ENCODE measurements at places on chromosomes 5 and 9.

DNA sequence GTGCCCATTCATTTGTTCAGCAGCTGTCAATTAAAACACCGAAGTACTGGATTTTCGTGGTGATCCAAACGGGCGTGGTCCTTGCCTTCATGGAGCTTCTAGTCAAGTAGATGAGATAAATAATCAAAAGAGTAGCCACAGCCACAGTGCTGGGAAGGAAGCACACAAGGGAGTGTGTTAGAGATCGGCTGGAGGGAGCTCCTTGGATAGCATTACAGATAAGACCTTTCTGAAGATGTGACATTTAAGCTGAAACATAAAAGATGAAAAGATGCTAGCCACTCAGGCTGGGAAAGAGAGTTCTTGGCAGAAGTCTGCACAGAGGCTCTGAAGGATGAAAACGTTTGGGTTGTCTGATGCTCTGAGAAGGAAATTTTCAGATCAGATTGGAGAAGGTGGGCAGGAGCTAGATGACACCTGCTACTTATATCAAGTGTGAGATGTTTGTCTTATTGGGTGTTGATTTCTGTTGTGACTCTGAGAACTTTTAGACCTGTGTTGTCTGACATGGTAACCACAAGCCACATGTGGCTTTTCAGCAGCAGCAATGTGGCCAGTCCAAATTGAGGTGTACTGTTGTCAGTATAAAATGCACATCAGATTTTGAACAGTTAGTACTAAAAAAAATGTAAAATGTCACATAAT, 123.9 kb downstream of the TLE4 start:
- no peak for DNase-seq

- peak; percentile 4 for DNase-seq
Observed at GRCh38 chr5:144979516-144980264, 809.0 kb downstream of the KCTD16 start.

GRCh38 chr9:132348676-132349075, 6.1 kb downstream of the SETX start:
- DNase-seq, result no peak

- peak; percentile 5 for DNase-seq
Observed at GRCh38 chr9:126470241-126470993, 143.3 kb upstream of the LMX1B start.
